Activated B cell treated with CpG ODN at 0.5 μM for 24 hours (primary cell): ENCODE measurements at places on chromosomes 3 and 15. TPM values are rescaled to one million over a fixed set of nuclear protein-coding genes. Genes with fewer than 3 reads are reported as not detected.

GRCh38 chr15:94070356-94071295 lies 160.7 kb upstream of the MCTP2 start:
- DNase-seq = no peak

DNA sequence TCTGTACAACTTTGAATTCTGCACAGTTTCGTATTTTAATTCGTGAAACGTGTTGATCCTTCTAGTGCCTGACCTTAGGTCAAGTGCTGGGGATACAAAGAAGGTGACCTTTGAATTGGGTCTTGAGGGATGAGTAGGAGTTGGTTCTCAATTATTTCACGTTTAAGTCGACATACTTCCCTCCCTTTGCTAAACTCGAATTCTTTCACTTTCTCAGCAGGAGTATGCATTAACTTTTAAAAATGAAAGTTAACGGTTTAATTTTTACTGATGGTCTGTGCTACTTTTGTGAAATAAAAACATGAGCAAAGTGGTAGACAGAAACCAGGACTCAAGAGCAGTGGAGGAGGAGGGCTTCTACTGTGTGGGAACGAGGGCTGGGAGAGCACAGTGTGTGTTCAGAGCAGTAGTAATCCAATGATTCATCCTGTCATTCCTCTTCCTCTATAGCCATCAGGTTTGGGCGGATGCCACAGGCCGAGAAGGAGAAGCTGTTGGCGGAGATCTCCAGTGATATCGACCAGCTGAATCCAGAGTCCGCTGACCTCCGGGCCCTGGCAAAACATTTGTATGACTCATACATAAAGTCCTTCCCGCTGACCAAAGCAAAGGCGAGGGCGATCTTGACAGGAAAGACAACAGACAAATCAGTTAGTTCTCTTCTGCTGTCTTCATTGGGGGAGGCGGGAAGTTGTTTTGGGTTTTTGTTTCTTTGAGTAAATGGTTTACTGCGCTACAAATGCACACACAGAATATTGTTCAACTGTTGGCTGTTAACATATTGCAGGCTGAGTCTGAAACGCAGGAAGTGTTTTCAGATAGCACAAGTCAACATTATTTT lies 78.6 kb upstream of the TSEN2 start:
- DNase-seq = no peak

GATA2 gene
- total RNA-seq = not detected in 2 replicates

DNA sequence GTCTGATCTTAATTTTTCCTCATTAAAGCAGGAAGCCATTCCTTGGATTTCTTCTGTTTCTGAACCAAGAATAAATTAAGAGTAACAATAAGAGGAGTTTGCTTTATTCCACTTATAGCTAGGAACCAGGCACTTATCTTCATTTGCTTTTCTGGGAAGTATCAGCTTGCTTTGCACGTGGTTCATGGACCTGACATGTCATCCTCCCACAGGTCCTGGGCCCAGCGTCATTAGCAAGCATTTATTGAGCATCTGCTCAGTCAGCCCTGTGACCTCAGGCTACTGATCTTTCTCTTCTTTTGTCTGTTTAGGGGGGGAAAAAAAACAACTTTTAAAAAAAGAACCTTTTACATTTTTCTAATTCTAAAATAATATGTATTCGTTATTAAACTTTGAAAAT lies 34.7 kb upstream of the CRTC3 start:
- no peak for DNase-seq

DNA sequence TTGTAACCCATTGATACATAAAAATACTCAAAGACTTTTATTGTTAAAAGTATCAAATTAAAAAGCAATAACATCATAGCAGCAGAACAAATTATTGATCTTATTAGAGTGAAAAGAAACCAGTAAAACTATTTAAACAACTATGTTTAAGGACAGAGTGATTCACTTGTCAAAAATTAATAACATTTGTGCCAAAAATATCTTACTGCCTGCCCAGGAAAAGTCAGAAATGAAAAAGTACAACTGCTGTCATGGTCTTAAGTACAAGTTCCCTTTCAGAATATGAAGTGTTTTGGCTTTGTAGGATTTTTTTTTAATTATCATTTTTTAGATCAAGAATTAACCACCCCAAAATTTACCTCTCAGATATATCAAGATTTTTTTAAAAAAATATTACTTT lies 3.4 kb downstream of the IFT57 start:
- no peak for DNase-seq

DNA sequence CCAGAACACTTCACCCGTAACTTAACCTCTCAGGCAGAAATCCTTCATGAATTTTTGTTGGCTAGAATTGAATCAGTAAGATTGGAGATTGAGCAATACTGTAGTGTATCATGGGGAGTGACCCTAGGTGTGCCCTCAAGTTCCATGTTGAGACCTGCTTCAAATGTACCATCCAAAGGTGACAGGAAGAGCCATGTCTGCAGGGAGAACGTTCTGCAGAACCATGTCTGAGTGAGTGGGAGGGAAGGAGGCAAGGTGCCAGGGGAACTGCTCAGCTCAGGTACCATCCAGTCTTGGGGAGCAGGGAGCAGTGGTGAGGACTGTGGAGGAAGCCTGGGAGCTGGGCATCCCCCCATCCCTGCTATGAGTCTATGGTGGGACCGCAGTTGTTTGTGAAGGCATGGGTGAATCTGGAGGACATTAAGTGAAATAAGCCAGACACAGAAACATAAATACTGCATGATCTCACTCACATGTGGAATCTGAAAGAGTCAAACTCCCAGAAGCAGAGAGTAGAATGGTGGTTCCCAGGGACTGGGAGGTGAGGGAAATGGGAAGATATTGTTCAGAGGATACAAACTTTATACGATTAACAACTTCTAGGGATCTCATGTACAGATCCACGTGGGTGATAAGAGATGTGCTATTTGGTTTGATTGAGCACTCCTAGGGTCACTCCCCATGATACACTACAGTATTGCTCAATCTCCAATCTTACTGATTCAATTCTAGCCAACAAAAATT lies 23.3 kb downstream of the CFAP161 start:
- DNase-seq = no peak
